ENCODE measurements at places on chromosomes 11 and 22. TPM values are rescaled to one million over a fixed set of nuclear protein-coding genes. Genes with fewer than 3 reads are reported as not detected.

GRCh38 chr22:32587449-32587848, 112.8 kb downstream of the FBXO7 start:
- DNase-seq, result no peak

DNA sequence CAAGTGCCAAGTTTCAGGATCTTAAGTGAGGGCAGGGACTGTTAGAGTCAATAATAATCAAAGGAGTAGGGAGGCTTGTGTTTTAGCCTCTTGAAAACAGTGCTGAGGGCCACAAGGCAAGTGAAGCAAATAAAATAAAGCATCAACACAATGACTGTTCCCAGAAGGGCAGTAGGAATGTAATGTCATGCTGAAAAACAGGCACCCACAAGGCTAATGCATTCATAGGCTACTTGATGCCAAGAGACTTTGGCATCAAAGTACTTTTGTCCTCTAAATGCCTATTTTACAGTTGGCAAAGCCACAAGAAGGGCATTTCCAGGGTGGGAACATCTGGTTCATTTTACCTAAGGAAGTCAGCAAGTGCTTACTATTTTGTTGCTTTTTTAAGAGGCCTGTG, 22.9 kb downstream of the RAB39A start:
- DNase-seq, result no peak

- DNase-seq, result no peak
Observed at GRCh38 chr22:19654338-19654987, 59.8 kb upstream of the SEPTIN5 start.

The OR56A1 gene
- polyA plus RNA-seq, result not detected

DNA sequence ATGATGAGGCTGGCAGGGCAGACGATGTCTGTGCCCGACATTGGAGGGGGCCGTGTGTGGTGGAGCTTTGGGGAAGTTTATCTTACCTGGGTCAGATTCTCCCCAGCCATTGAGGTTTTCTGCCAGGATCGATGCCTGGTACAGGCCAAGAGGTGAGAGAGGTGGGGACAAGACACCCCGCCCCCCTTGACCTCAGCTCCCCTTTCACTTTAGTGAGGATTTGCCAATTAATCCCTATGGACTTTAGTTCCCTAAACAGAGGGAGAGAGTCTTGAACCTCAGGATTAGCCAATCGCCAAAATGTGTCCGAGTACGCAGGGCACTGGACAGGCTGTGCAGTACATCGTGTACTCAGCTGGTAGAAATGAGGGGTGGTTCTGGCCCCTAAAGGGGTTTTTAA, 541 bp downstream of the HORMAD2 start:
- no peak for DNase-seq
